Activated T-cell treated with anti-CD3 and anti-CD28 coated beads for 4 hours (primary cell): ENCODE measurements at places on chromosomes 16 and 17.

- no peak for DNase-seq
Measured at GRCh38 chr16:2471016-2471652, at the start of gene NTN3. NTN3 (plus strand) TSS chr16:2471297; CDS start chr16:2471702, 405 bp downstream.

GRCh38 chr16:4042581-4042980, 73.7 kb downstream of the ADCY9 start:
- DNase-seq = no peak

DNA sequence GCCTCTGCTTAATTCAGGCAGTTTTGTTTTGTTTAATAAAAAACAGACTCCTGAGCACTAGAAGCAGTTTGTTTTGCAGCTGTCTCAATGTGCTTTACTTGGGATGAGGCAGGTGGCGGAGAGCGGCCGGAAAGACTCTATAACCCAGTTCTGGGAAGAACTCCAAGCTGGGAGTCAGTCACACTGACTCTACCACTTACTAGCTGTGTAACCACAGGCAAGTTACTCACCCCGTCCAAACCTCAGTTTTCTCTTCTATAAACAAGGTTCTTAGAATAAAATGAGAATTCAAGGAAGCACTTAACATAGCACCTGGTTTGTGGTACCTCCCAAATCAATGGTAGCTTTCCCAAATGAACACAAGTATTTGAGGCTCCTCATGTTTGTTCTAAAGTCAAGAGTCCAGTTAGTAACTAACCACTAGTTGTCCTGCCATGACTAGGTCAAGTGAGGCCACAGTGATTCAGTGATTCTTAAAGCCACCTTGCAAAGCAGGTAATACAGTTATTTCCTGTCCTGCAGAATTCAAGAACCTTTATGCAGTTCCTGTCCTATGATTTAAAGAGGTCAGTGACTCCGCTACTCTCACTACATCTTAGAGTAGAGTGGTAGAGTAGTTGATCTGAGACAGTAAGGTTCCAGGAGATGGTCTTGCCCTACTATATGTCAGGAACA, 2.7 kb downstream of the TXNDC17 start:
- no peak for DNase-seq

DNA sequence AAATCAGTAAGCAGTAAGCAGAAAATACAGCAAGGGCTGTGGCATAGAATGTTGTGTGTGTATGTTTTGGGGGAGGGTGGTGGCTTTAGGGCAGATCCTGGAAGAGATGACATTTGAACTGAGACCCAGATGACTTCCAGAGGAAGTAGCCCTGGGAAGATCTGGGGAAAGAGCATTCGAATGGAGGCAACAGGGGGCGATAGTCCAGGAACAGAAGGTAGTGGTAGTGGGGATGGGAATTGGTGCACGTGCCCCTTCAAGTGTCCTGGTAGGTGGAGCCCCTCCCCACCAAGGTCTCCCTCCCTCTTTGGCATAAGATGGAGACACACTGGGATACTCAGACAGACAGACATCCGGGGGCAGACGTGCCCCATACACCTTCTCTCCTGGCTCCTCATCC, 14.1 kb downstream of the ARHGEF15 start:
- DNase-seq = no peak

DNA sequence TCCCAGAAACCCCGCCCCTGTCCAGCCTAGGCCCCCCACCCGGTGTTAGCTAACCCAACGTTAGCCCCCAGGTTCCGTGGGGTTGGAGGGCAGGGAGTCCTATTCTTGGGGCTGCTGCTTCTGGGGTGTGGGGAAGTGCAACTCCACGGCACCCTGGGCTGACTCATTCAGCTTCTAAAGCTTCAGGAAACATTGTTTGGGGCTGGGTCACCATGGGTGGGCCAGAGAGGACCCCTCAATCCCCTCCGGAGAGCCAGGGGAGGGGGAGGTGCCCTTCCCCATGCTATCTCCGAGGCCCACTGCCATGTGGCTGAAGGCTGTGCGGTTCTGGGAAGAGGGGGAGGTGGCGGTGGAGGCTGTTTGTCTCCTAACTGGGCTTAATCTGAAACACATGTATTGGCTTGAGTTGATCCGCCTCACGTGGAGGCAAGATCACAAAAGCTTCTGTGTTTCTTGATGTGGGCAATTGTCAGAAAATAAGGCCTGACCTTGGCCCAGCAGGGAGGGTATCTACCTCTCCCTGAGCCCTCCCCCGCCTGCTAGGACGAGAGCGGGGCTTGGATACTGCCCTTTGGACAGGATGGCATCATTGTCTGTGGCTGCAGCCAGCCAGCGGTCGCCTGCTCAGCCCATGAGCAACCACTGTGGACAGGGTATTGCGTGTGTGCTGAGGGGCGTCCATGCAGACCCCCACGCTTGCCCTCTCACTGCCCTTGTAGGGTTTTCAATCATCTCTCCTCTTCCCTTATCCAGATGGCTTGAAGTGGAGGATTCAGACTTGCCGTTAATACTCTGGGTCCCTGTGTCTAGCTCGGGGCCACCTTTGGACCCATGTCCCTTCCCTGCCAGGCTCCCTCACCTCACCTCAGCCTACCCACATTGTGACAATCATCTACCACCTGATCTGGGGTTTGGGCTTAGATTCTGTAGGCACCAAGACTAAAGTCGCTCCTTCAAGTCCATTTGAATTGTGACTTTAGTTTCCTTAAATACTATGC, 1.3 kb downstream of the SERPINF1 start:
- no peak for DNase-seq

DNA sequence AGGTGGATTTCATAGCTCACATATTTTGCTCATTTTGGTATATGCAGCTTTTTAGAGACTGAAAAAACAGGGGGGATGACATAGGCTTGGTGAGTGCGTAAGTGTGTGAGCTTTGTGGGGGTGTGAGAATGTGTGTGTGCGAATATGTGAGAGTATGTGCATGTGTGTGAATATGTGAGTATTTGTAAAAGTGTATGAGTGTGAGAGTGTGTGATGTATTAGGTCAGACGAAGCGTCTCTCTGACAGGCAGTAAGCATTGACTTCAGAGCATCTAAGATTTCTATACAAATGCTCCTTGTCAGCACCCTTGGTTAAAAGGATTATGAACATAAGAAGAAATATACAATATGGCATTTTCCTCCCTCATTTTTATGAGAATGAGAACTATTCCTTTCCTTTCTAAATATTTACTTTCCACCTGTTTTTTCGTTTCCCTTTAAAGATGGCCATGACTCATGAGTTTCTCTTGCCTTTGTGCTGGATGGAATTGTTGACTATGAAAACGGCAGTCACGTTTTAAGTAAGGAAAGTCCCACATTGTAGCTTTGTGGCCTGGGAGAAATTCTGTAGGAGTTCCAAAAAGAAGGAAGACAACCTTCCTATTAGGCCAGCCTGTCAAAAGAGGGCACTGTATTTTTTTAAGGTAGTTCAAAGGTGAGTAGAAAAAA, 276.4 kb downstream of the FOXL1 start:
- no peak for DNase-seq

DNA sequence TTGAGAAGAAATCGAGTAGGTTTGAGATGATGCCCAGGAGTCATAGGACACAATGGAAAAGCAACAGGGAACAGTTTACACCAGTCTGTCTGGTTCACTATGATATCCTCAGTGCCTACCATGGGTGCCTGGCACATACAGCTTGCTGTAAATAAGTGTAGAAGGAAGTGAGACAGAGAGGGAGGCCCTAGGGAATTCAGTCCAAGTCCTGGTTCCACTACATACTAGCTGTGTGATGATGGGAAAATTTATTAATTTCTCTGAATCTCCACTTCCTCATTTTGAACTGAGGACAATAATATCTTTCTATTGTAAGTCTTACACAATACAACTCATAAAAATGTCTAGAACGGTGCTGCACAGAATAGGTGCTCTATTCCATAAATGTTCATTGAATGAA, 53.3 kb upstream of the LYRM9 start:
- DNase-seq = no peak

DNA sequence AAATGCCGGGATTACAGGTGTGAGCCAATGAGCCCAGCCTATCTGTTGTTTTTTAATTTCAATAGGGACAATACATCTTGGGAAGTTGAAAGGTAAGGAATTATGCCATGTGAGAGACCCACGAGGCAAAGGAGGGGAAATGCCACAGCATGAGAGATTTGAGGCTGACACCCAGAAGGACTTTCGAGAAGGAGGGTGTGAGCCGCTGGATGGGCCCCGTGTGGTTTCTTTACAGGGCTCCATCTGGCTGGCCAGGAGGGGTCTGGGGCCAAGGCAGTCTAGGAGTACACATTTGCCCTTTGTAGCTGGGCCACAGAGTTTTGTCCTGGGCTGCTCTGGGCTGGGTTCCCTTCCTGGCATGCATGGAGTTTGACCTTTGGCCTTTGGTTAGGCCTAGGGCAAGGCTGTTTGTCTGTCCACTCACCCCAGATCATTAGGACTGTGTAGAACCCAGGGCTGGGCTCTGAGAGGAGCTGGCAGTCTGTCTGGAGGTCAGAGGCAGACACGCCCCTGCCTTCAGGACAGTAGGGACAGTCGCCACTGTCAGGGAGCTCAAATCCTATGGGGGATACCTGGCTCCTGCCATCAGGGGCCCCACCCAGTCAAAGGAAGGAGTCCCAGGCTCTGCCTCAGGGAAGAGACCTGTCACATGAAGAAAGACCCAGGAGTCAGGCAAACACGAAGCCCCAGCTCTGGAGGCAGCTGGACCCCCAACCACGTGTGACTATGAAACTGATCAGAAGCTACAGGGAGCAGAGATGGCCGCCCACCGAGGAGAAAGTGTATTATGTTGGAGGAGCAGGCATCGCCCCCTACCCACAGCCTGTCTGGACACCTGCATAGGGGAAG, 24.2 kb upstream of the NXPH3 start:
- no peak for DNase-seq

- no peak for DNase-seq
Measured at GRCh38 chr16:84979516-84979915, 31.8 kb downstream of the ZDHHC7 start.

DNA sequence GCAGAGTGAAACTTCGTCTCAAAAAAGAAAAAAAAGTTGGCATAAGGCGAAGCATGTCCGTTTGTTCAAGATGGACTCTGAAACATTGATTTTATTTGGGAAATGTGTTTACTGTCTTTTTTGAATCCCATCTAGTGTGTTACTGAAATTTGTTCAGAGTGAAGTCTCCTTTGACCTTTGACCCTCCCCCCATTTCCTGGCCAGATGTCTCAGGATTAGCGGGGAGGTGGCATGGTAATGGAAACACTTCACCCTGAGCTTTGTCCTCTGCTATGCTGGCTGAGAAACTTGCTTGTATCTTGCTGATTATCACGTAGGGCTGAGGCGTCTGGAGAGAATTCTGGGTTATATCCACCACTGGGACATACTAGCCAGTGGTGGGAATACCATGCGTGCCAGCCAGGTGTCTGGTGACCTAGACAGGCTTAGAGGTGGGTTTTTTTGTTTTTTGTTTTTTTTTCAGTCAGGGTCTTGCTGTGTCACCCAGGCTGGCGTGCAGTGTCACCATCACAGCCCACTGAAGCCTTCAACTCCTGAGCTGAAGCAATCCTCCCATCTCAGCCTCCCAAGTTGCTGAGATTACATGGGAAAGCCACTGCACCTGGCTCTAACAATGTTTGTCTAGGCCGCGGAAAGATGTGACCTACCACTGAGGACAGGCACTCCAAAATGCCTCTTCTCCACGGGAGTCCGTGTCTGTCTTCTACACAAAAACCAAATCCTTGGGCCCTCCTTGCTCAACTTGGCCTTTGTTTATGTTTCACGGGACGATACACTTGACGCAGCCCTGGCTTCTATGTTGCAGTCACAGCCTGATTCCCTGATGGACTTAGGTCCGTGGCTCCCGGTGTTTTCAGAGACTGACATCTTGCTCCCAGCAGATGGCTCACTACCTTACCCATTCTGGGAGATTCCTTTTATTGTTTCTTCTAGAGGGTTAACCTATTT, 6.6 kb upstream of the GALK1 start:
- no peak for DNase-seq

GRCh38 chr16:80317116-80317515, 223.7 kb upstream of the DYNLRB2 start:
- DNase-seq = no peak

GRCh38 chr16:13186813-13187212, 285.4 kb downstream of the SHISA9 start:
- DNase-seq = no peak

DNA sequence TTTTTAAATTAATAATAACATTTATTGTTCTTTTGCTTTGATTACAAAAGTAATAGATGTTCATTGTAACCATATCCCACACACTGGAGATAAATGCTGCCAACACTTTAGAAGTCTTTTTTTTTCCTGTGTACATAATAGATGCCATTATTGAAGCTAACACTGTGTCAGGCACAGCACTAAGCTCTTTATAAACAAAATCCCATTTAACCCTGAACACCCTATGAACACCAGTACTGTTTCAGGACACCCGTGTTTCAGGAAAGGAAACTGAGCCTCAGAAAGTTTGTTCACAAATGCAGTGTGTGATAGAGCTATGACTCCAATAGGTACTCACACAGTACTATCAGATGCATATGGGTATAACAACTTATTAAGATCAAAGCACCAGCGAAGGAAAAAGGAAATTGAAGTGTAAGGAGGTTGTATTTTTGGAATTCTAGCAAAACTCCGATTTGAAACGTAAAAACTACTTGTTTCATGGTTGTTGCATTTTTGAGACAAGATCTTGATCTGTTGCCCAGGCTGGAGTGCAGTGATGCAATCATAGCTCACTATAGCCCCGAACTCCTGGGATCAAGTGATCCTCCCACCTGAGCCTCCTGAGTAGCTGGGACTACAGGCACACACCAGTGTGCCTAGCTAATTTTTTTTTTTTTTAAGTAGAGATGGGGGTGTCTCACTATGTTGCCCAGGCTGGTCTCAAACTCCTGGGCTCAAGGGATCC, 2.0 kb upstream of the KIFC3 start:
- DNase-seq = no peak

DNA sequence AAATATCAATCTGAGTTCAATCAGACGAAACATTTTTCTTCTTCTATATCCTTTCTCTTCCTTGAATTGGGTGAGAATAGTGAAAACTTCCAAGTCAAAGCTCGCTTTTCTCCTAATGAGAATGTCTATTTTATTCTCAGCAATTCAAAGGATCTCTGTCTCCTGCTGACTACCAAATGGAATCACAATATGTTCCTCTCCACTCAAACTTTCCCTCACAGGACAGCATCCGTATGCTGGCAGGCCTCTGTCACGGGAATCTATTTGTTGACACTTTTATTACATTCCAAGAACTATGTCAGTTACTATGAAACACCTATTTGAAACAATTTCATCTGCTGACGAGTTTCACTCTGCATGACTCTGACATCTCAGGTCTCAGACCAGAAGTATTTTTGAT, 1196.6 kb downstream of the CDH11 start:
- no peak for DNase-seq

DNA sequence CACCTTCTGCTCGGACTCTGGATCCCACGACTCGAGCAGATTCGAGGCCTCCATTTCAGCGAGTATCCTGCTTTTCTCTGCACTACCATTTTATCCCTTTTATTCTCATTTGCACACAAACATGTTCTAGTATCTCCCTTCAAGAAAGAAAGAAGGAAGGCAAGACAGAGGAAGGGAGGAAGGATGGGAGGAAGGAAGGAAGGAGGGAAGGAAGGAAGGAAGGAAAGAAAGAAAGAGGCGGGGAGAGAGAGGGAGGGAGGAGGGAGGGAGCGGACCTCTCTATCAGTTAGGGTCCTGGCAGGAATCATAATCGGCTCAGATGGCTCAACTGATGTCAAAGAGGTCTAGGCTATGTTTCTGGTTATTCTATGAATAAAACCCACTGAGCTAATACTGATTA, 10.3 kb upstream of the KSR1 start:
- DNase-seq = no peak
